ENCODE measurements at places on chromosomes 4 and X. TPM values are rescaled to one million over a fixed set of nuclear protein-coding genes. Genes with fewer than 3 reads are reported as not detected.

Gene AR
- total RNA-seq, result 66.5 TPM

Gene POU3F4
- not detected for total RNA-seq

Gene EMCN
- 5.4 TPM for total RNA-seq

Gene CCDC149
- 4.5 TPM for total RNA-seq

Gene NRK
- total RNA-seq, result not detected

Gene NR3C2
- total RNA-seq, result 11.2 TPM

Gene TCEANC
- total RNA-seq, result 4.6 TPM

Gene SPATA18
- 2.9 TPM for total RNA-seq

Gene ACOT9
- 20.2 TPM for total RNA-seq

Gene SERPINA7
- total RNA-seq, result 98.3 TPM

All from right lobe of liver (tissue), 6 donors.